Progenitor cell of endocrine pancreas (in vitro differentiated cells): ENCODE measurements at places on chromosomes 5 and 9.

GRCh38 chr9:89518466-89519365 is 20.8 kb upstream of the SEMA4D start:
- H3K27ac ChIP-seq = no peak overlapping the region
- H3K4me1 ChIP-seq = no peaks in the 10 kb centered on the region
- peaks cover 5% of the 10 kb centered on the region for H3K27me3 ChIP-seq
- no peak for DNase-seq
- H3K36me3 ChIP-seq = no peaks in the 10 kb centered on the region

- no peaks in the 10 kb centered on the region for H3K36me3 ChIP-seq
- no peaks in the 10 kb centered on the region for H3K4me1 ChIP-seq
- no peak overlapping the region for H3K27ac ChIP-seq
- no peak overlapping the region for H3K4me3 ChIP-seq
These were observed 274.2 kb upstream of the SMC2 start for GRCh38 chr9:103819936-103820335.

DNA sequence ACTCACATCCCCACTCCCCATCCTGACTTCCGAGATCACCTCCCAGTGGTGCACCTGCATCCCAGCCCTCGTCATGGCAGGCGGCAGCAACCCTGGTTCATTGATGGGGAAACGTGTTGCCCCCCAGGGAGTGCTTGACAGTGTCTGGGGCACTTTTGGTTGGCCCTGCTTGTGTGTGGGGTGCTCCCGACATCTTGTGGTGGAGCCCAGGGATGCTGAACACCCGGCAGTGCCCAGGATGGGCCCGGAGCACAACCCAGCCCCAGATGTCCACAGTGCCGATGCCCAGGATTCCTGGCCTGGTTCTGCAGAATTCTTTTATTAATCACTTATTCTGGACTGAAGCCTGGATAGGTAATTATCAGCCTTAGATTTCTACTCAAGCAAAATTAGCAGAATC is 3.7 kb downstream of the MRPL36 start:
- H3K4me3 ChIP-seq = no peak overlapping the region
- H3K27me3 ChIP-seq = no peaks in the 10 kb centered on the region
- no peaks in the 10 kb centered on the region for H3K36me3 ChIP-seq
- peaks cover 9% of the 10 kb centered on the region for H3K4me1 ChIP-seq
- H3K27ac ChIP-seq = no peak overlapping the region

GRCh38 chr5:145210020-145210419 is 625.1 kb downstream of the PRELID2 start:
- DNase-seq = no peak
- H3K27me3 ChIP-seq = no peaks in the 10 kb centered on the region
- no peaks in the 10 kb centered on the region for H3K4me1 ChIP-seq
- H3K27ac ChIP-seq = no peak overlapping the region
